HFFc6 (cell line): ENCODE measurements at places on chromosomes 3 and 15.
A peak's percentile ranks its signal among the peaks of the same experiment; 100 is the strongest.

DNA sequence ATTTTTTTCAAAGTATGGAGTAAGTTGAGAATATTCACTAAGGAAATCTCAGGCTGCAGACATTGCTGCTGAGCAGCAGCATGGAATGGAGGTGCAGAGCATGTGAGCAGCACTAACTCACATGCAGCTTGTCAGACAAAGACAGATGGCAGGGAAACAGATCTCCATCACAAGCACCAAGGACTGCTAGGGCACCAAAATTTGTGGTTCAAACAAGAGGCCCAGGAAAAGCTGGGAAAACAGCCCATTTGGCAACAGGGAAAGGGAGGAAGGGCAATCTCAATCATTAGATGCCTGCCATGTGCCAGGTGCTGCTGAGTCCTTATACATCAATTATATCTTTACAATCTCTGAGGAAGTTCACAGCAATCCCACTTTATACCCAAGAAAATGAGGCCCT lies 47.2 kb upstream of the EIF1B start:
- no peak for DNase-seq

DNA sequence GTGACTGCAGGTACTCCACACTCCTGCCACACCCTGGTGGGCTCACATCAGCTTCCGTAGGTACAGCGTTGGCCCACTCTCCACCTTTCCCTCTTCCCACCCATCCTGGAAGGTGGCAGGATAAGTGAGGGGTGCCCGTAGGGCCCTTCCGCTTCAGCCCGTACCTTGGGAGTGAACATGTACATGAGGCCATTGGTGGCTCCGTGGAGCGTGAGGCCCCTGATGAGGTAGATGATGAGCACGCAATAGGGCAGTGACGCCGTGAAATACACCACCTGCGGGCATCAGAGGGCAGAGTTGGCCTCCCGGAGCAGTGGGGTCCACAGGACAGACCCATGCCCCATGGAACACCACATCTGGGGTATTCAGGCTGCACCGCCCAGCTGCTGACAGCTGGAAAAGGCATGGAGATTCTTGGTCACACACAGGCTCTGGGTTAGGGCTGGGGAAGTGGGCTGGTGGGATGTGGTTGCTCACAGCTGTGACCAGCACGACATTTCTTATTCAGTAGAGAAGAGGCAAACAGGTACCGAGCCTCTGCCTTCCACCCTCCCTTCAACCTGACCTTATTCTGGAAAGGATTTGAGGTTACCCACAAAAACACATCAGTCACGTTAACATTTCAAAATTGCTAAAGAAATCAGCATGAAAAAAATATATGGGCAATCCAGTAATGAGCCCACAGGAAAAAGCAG lies 23.8 kb downstream of the SLC6A20 start:
- no peak for DNase-seq

DNA sequence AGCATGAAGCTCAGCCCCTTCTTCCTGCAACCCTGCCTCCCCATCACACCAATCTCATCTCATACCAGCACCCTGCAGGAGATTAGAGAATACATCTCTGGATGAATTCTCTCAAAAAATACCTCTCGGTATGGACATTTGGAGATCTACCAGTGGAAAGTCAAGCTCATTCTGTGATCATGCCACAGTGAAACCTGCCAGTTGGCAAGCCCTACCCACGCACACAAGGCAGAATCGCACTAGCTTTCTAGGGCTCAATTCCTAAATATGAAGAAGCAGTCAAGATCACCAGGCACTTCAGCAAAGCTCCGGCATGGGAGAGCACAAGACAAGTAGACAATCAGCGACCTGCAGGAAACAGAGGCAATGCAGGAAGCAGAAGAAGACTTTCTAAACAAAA lies 221.2 kb downstream of the NTRK3 start:
- no peak for DNase-seq

DNA sequence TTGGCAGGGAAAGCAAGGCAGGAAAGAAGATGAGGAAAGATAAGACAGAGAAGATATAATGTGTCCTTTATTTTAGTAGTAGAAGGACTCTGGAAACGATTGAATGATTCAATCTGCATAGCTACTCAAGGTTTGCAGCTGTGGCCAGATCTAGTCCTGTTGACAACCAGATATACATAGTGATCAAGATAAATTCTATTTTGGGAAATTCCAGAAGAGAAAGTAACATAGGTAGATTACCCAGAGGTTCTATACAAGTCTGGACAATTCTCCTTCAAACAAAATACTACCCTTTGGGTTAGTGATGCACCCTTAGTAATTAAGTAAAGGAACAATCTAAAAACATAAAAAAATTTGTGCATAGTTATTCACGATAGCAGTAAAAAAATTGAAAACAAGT lies 9.4 kb downstream of the TERC start:
- no peak for DNase-seq

GRCh38 chr3:177813322-177813721 lies 616.0 kb upstream of the TBL1XR1 start:
- DNase-seq: no peak

- DNase-seq: no peak
These were observed 52.4 kb downstream of the SETMAR start for GRCh38 chr3:4355401-4356219.

DNA sequence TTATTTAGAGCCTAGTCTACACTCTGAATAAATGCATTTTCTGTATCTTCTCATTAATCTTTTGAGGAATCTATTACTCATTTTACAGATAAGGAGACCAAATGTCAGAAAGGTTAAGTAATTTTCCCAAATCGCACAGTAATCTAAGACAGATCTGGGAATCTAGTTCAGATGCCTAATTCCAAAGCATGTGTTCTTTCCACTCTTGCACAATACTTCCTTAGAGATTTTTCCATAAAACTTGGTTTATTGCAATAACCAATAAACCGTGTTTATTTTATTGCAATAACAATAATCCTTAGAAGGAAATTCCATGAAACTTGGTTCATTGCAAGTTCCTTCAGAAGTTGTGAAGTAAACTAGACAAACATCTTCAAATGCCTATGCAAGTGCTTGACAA lies 17.4 kb upstream of the COL8A1 start:
- peak; percentile 6 for DNase-seq

DNA sequence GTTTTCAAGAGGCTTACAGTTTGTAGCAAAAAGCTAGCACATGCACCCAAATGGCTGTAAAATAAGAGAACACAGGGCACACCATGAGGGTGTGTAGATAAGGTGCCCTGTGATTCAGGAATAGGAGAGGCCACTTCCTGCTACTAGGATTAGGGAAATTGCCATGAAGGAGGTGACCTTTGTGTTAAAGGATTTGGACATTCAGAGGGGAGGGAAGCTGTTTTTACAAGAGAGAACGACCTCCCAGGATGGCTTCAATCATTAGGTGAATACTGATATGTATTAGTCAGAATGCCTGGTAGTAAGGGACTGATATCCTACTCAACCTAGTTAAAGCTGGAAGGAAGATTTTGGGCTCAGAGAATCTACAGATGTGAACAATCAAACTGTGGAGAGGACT lies 35.7 kb upstream of the ABHD17C start:
- no peak for DNase-seq

GRCh38 chr3:121557426-121557934 lies 10.3 kb upstream of the ARGFX start:
- no peak for DNase-seq

GRCh38 chr3:129268396-129268795 lies 10.3 kb upstream of the HMCES start:
- DNase-seq: no peak

DNA sequence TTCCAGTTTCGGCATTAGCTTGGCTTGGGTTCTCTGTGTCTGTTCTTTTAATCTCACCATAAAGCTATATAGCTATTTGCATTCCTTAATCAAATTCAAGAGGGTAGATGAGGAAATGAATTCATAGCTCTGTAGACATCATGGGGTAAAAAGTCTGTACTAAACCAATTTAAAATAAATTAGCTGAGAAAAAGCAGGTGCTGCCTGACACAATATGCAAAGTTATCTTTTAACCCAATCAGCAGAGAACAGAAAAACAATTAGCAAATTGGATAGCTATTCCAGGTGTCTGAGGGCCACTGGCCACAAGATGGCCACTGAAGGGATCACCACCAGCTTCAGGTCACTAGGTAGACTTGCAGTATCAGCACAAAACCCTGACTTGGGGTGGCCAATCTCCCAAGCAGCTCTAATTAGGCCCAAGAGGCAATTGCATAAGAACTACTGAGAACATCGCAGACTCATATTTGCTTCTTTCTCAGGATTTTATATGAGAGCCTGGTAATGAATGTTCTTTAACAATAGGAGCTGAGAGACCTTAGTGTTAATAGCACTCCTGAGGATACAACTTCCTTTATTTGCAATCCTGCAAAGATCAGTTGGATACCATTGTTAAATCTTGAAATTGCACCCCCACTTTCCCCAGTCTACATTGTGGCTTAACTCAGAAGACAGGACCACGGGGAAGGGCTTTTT lies 494.3 kb downstream of the PDCD6IP start:
- DNase-seq: no peak

GRCh38 chr3:146543461-146544001 lies 876 bp downstream of the PLSCR1 start:
- no peak for DNase-seq

DNA sequence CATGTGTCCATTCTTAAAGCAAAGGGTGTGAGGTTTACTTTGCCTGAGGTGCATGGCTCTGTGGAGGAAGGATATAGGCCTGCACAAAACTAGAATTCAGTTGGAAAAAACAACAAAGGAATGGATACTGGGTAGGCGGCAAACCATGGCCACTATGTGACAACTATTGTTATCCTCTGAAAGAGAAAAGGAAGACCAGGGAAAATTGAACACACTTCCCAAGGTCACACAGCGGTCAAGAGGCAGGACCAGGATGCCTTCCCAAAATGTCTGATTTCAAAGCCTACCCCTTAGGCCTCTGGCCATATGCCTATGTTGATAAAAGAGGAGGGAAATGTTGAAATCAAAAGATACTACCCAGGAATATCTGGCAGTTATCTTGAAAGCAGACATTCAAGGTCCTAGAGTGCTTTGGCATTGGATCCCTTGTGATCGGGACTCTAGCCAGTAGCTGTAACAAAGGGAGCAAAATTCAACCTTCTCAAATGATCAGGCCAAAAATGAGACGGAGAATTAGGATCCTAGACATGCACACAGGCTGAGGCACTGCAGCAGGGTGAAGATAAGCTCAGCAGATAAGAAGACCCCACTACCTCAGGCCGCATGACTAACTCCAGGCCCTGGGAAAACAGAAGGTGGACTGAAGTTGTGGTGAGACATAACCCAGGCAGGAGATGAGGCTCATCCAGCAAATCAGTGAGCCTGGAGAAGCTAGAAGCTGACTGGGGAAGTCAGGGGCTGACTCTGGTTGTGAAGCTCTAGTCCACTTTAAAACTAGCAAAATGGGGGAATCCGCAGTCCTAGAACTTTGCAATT lies 292.2 kb downstream of the NEK10 start:
- no peak for DNase-seq

DNA sequence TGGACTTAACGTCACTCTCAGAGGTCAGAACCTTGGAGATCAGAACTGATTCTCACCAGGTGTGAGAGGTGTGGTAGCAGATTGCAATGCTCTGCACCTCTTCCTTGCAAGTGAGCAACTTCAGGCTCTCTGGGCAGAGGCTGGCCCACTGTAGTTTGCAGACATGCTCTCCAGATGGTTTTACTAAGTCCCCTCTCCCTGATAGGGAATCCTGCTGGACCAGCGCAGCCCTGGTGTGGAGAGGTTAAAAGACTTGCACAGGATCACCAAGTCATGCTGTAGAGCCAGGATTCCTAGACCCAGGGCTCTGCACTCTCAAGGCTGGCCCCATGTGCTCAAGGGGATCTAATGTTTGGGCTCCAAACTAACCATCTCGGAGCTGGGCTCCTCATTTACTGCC lies 62.2 kb downstream of the RPL39L start:
- DNase-seq: no peak

DNA sequence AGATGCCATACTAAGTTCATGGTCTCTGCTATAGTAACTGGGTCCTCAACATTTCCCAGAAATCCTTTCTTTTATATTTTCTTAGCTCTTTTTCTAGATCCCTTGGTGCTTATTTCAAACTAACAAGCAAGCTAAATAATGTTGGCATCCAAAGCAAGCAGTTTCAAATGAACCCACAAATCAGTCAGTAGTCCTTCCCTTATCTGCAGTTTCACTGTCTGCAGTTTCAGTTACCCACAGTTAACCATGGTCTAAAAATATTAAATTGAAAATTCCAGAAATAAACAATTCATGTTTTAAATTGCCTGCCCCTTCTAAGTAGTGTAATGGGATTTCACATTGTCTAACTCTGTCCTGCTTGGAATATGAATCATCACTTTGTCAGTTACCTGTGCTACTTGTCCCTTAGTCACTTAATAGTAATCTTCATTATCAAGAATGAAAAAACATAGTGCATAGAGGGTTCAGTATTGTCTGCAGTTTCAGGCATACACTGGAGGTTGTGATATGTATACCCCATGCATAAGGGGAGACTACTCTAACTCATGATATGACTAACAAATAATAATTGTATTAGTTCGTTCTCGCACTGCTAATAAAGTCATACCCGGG lies 633.7 kb downstream of the MECOM start:
- no peak for DNase-seq

- peak; percentile 75 for DNase-seq
These were observed 4.9 kb downstream of the PRRT3 start for GRCh38 chr3:9947025-9947995.

DNA sequence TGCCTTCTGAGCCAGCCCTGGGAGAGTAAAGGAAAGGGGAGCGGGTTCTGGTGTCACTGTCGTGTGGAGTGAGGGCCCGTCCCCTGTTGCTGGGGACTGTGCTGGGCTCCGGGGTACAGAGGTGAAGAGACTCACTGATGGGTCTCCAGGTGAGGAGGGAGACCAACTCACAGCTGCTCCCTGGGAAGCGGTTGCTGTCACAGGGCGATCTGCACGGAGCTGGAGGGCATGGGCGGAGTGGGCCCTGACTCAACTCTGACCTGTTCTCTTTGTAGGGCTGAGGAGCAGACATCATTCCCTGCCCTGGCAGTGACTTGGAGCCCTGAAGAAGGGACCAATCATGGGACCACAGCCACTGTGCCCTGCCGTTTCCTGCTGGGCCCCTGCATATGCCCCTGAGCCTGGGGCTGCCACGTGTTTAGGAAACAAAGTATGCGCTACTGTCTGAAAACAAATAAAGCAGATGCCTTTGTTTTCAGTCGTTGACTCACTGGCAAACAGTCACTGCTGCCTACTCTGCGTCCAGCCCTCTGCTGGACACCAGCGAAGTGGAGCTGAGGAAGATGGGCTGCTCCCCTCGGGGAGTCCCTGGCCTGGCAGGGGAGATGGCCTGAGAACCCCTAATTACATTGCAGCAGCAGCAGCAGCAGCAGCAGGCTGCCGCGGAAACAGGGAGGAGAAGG lies 22.9 kb upstream of the PLXNA1 start:
- peak; percentile 66 for DNase-seq

- no peak for DNase-seq
These were observed 26.0 kb downstream of the CCDC33 start for GRCh38 chr15:74262151-74262550.
